HepG2 (cell line): ENCODE measurements at places on chromosomes 11 and 22. TPM values are rescaled to one million over a fixed set of nuclear protein-coding genes. Genes with fewer than 3 reads are reported as not detected.

Gene MYRF
- total RNA-seq: 7.9 and 10.2 TPM in 2 replicates

GRCh38 chr11:119716582-119717498 lies 12.2 kb downstream of the NECTIN1 start:
- no peak overlapping the region for H3K27ac ChIP-seq
- H3K4me3 ChIP-seq: no peak overlapping the region
- DNase-seq: no peak
- no peaks in the 10 kb centered on the region for H3K36me3 ChIP-seq
- peaks cover 78% of the 10 kb centered on the region for H3K4me1 ChIP-seq

Gene SPECC1L
- total RNA-seq: 30.3 and 40.2 TPM in 2 replicates

Gene NPTXR
- total RNA-seq: 2.5 and 2.6 TPM in 2 replicates

Gene ALX4
- not detected in 2 replicates for total RNA-seq

- H3K27ac ChIP-seq: no peak overlapping the region
- DNase-seq: no peak
- H3K36me3 ChIP-seq: no peaks in the 10 kb centered on the region
- no peaks in the 10 kb centered on the region; the same call in 2 of the 3 replicates for H3K27me3 ChIP-seq
These were observed 2.6 kb upstream of the APOL6 start for GRCh38 chr22:35645646-35646045.

- no peaks in the 10 kb centered on the region for H3K4me1 ChIP-seq
- H3K4me3 ChIP-seq: no peak overlapping the region
- H3K27ac ChIP-seq: no peak overlapping the region
- no peaks in the 10 kb centered on the region for H3K36me3 ChIP-seq
These were observed 1340.9 kb downstream of the TBC1D22A start for GRCh38 chr22:48103126-48103875.

DNA sequence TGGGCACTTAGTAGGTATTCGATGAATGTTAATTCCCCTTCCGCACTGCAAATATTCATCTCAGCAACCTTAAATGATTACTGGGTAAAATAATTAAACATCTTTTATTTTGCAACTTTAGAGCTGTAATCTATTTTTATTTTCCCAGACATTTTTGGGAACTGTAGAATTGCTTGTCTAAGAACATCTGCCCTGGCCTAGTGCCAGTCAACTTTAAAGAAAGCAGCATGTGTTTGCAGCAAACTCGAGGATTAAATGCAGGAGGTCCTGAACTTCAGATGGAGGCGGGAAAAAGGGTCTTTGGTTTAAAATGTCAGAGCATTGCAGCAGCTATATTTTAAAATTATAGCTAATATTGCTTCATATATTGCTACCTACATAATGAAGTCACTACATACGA lies 190.0 kb downstream of the PGR start:
- H3K4me3 ChIP-seq: no peak overlapping the region
- no peaks in the 10 kb centered on the region for H3K4me1 ChIP-seq
- no peak for DNase-seq
- H3K36me3 ChIP-seq: no peaks in the 10 kb centered on the region; the same call in 1 of the 2 replicates

- H3K4me3 ChIP-seq: no peak overlapping the region
- DNase-seq: no peak
- H3K27me3 ChIP-seq: no peaks in the 10 kb centered on the region; the same call in 1 of the 2 replicates
- no peak overlapping the region for H3K27ac ChIP-seq
These were observed 306.7 kb downstream of the ST3GAL4 start for GRCh38 chr11:126662035-126662790.

GRCh38 chr11:111770581-111771134 lies 4.5 kb upstream of the PPP2R1B start:
- no peak overlapping the region for H3K4me3 ChIP-seq
- H3K27me3 ChIP-seq: no peaks in the 10 kb centered on the region; the same call in 2 of the 3 replicates
- DNase-seq: no peak
- H3K27ac ChIP-seq: no peak overlapping the region

DNA sequence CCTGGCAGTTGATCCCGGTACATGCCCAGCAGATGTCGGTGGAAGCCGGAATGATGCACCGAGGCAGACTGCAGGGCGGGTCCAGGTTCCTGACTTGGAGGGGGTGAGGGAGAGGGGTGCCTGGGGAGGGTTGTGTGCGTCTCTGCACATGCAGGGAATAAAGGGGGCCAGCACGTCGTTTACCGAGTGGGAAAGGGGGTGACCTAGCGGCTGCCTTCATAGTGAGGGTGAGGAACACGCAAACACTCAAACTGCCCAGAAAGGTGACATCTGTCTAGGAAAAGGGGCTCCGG lies 801.7 kb downstream of the TBC1D22A start:
- no peak overlapping the region for H3K27ac ChIP-seq
- H3K4me1 ChIP-seq: no peaks in the 10 kb centered on the region
- peaks cover 11% of the 10 kb centered on the region; the same call in 1 of the 3 replicates for H3K27me3 ChIP-seq
- no peaks in the 10 kb centered on the region for H3K36me3 ChIP-seq
- no peak overlapping the region for H3K4me3 ChIP-seq
- no peak for DNase-seq

Gene PSMC3
- 214 and 279 TPM in 2 replicates for total RNA-seq

GRCh38 chr11:132024587-132025295 lies 654.3 kb downstream of the NTM start:
- H3K4me1 ChIP-seq: no peaks in the 10 kb centered on the region
- no peaks in the 10 kb centered on the region for H3K27me3 ChIP-seq
- no peak overlapping the region for H3K4me3 ChIP-seq
- H3K36me3 ChIP-seq: no peaks in the 10 kb centered on the region
- no peak overlapping the region for H3K27ac ChIP-seq
